Stimulated activated naive CD8-positive, alpha-beta T cell treated with anti-CD3 and anti-CD28 coated beads, Interleukin-15, Interleukin-2, amounts not matched to agents 100 U/mL and 50 U/mL, for 24 hours (primary cell): ENCODE measurements at places on chromosomes 11 and 22.

DNA sequence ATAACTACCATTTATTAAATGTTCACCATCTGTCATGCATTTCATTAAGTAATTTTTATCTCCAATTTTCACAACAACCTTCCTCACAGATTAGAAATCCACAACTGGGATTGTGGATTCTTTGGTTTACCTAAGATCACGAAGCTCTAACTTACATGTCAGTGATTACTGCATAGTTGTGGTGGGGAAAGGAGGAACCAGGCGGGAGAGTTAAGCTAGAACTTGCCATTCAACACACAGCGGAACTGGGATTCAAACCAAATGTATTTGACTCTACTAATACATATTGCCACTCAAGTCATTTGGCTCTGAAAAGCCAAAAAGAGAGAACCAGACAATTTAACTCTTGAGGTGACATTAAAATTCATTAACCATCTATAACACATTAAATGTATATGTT lies 10.4 kb upstream of the LAYN start:
- DNase-seq: no peak

GRCh38 chr22:44246615-44247326 lies 66.0 kb downstream of the SHISAL1 start:
- no peak for DNase-seq

DNA sequence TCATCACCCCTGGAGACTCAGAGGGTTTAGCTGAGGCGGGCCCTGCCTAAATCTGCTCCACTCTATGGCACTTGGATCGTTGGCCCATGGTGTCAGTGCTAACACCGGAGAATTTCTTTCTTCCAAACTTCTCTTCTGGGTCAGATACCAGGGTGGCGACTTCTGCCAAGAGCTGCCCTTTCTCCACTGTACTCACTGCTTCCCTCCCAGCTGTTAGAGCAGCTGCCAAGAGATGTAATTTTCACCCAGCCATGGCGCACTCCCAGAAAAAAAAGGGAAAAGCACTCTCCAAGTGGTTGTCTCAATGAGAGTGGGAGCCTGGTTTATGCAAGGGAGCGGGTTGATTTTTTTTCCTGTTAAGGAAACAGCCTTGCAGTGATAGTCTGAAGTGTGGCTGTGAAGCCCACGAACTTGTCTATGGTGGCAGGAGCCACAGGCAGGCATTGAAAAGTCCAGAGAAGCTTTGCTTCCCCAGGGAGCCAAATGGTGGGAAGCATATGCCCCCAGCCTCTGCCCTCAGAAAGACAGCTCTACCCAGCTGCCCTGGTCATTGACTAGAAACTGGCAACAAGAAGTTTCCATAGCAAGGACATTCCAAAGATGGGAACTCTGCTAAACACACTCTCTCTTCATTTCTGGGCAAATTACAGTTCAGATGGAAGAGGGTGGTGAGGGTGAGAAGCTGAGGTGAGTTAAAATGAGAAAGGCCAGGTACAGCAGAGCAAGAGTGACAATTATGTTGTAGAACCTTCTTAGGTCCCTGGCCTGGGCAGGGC lies 10.7 kb downstream of the PCSK7 start:
- DNase-seq: peak; percentile 1

- DNase-seq: no peak
These were observed 7.3 kb downstream of the C11orf97 start for GRCh38 chr11:94519478-94520084.

DNA sequence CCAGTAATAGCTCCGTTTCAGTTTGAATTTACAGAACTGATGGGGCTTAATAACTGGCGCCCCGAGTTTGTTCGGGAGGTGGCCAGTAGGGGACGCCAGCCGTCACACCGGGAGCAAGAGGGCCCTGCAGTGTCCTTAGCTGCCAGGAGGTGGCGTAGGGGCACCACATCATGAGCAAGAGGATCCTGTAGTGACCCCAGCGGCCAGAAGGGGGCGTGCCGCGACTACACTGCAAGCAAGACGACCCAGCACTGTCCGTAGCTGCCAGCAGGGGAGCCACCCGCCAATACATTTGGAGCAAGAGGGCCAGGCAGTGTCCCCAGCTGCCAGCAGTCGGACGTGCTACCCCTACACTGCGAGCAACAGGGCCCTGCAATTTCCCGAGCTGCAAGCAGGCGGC lies 663.7 kb upstream of the B3GAT1 start:
- peak; percentile 69 for DNase-seq

- no peak for DNase-seq
These were observed 5.4 kb upstream of the RANBP1 start for GRCh38 chr22:20110359-20110985.

DNA sequence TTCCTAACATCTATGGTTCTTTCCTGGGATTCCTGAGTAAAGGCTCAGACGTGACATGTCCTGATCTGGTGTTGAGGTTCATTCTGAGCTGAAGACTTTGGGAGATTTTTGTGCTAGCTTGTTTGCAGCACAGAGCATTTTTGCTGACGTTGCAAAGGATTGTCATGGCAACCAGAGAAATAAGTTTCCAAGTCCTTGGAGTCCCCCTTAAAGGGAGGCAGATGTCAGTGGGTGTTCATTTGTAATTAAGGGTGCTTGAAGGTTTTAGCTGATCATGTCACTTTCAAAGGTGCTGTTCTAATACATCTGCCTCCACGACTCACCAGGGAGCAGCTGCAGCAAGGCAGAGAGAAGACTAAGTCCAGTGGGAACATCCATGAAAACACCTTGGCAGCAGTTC lies 5.4 kb upstream of the SYN3 start:
- DNase-seq: no peak

GRCh38 chr11:118774032-118774431 lies 16.9 kb downstream of the DDX6 start:
- no peak for DNase-seq

DNA sequence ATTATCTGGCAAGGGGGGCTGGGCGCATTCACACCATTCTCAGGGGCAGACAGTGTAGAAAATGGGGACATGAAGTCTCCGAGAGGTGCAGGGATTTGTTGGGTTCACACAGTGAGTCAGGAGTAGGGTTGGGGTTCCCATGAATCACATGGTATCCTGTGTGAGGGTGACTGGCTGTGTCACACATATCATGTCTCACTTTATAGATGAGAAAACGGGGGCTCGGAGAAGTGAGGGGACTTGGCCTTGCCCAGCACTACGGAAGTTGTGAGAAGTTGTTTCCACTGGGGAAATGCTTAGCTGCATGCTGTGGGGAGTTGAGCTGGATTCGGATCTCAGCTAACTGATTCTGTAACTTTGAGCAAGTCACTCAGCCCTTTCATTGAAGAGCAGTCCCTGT lies 4.2 kb downstream of the GAL3ST3 start:
- DNase-seq: no peak

DNA sequence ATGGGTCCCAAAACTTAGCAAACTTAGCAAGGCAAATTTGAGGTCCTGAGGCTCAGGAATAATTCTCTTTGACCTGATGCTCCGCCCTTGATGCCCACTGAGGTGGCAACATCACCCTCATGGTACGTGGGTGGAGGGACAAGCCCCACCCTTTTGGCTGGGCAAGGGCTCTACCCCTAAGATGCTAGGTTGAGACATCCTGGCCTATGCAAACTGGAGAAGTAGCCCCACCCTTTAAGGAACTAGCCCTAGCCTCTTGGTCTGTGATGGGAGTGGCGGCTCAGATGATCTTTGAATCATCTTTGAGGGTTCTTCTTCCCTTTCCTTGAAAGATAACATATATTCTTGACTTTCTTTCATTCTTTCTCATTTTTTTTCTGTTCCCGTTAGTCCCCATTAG lies 32.9 kb downstream of the CABIN1 start:
- no peak for DNase-seq

GRCh38 chr11:20158597-20159257 lies 1.5 kb downstream of the DBX1 start:
- peak; percentile 22 for DNase-seq

DNA sequence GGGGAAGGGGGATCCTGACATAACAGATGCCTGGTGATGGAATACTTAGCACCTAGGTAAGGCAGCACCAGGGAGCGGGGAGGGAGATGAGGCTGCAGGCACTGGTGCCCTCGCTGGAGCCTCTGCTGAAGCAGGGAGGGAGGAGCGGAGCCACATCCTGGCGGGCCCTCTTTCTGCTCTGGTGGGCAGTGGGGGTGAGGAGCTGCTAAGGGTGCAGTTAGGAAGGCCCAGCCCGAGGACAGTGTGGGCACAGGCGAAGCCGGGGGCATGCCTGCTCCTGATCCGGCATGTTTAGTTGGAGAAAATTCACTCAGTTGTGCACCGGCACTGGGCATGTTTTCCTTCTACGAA lies 83.9 kb downstream of the MED15 start:
- DNase-seq: no peak

GRCh38 chr11:115984228-115984627 lies 480.0 kb upstream of the CADM1 start:
- DNase-seq: no peak

- DNase-seq: no peak
These were observed 23.5 kb upstream of the CPT1A start for GRCh38 chr11:68865241-68865640.

- DNase-seq: no peak
These were observed 6.4 kb upstream of the MUC6 start for GRCh38 chr11:1042626-1043562.

GRCh38 chr11:47943721-47944586 lies 36.4 kb upstream of the PTPRJ start:
- DNase-seq: no peak

DNA sequence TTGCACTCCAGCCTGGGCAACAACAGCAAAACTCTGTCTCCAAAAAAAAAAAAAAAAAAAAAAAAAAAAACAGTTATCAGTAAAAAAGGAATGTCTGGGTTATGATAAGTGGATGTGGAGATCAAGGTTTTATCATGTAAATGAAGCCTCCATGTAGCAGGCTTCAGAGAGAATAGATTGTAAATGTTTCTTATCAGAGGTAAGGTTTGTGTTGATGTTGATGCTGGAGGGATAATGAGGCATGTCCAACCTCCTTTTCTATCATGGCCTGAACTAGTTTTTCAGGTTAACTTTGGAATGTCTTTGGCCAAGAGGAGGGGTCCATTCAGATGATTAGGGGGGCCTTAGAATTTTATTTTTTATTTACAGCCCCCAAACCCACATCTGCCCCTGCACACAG lies 35.4 kb upstream of the TREH start:
- no peak for DNase-seq

- no peak for DNase-seq
These were observed 14.9 kb downstream of the SAMM50 start for GRCh38 chr22:43969989-43970755.

DNA sequence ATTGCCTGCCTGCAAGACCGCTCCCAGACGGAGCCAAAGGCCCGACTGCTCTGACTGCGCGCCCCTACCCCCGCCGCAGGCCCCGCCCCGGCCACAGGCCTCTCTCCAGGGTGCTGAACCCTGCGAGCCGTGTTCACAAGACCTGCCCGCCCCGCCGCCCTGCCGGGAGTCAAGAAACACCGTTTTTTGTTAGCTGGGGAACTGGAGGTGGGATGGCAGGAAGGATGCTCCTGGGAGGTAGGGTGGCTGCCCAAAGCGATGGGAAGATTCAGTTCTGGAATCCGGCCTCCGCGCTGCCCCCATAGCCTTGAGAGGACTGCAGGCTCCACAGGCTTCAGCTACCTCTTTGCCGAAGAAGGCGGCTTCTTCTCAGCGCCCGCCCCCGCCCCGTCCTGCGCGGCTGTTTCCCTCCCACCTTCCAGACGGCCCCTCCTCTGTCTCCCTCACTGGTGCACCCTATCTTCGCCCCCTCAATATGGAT lies 2.7 kb upstream of the PDE2A start:
- DNase-seq: peak; percentile 78

DNA sequence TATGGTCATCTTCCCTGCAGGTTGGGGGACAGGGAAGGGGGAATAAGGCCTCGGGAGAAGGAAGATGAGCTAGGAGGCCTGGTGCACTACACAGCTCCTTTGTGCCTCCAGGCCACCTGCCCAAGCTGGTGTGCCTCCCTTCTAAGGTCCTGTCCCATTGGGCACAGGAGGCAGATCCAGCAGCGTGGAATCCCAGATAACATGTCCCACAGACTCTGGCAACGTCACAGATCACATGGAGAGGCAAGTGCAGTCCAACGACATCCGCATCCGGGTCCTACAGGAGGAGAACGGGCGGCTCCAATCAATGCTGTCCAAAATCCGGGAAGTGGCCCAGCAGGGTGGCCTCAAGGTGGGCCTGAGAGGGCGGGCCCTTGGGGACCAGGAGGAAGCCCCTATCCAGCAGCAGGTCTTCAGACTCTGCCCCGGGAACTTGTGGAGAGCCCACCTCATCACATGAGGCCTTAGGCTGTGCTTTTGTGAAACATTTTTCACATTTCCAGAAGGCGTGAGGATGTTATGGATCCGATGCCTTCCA lies 11.8 kb downstream of the RNF215 start:
- no peak for DNase-seq

DNA sequence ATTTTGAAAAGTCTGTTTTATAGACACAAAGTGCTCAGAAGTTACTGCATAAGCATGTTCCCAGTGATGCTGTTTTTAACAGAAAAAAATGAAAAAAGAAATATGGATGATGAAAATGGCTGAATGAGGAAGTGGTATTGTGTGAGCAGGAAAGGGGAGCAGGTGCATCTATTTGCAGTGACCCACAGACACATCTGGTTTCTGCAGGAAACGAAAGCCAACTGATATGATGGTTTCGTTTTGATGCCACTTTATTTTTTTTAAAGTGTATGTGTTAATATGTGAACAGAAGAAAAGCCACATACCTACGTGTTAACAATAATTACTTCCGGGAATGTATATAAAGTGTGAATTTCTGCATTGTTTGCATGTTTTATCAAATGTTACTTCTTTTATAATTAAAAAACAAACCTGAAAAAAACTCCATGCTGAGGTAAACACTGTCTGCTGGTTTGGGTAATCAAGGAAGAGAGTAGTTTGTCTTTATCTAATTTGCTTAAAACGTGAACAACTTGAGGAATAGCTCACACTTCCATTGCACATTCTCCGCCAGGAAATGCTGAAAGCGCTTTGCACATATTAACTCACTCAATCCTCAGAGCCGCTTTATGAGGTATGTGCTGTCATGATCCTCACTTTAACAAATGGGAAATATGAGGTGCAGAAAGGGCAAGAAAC lies 1335.9 kb downstream of the TBC1D22A start:
- DNase-seq: peak; percentile 16

GRCh38 chr11:30107899-30108298 lies 91.1 kb upstream of the KCNA4 start:
- no peak for DNase-seq

GRCh38 chr11:109968781-109969180 lies 124.4 kb upstream of the ZC3H12C start:
- DNase-seq: no peak

GRCh38 chr11:120658071-120658423 lies 146.5 kb downstream of the GRIK4 start:
- no peak for DNase-seq

DNA sequence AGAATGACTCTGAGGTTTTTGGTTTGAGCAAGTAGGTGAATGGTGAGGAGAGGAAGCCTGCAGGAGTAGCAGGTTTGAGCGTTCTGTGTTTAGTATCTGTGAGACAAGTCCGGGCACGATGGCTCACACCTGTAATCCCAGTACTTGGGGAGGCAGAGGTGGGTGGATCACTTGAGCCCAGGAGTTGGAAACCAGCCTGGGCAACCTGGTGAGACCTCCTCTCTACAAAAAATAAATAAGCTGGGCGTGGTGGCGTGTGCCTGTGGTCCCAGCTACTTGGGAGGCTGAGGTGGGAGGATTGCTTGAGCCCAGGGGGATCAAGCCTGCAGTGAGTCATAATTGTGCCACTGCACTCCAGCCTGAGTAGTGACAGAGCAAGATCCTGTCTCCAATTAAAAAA lies 9.7 kb upstream of the CENATAC start:
- no peak for DNase-seq
